ENCODE measurements at places on chromosomes 13 and 19.

- DNase-seq: no peak
Measured at GRCh38 chr13:37640499-37640898, 41.9 kb upstream of the POSTN start.

- peak; percentile 85 for DNase-seq
Measured at GRCh38 chr13:102800145-102801041, 1.5 kb downstream of the BIVM start.

DNA sequence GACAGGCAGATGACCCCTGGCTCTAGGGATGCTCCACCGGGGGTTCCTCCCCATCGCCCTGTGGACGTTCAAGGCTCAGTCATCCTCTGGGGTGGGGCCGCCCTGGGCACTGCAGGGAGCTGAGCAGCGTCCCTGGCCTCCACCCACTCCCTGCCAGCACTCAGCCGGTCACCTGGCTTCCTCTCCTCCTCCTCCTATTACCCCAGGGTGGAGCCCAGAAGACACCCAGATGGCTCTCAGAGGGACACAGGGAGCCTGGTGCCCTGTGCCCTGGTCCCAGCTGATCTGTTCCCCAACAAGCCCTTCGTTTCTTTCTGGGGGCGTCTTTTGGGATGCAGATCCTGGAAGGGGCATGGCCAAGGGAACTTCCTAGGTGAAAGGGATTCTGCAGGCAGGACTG is 3.7 kb upstream of the MKNK2 start:
- no peak for DNase-seq

GRCh38 chr13:93355094-93355493 is 128.5 kb downstream of the GPC6 start:
- no peak for DNase-seq

DNA sequence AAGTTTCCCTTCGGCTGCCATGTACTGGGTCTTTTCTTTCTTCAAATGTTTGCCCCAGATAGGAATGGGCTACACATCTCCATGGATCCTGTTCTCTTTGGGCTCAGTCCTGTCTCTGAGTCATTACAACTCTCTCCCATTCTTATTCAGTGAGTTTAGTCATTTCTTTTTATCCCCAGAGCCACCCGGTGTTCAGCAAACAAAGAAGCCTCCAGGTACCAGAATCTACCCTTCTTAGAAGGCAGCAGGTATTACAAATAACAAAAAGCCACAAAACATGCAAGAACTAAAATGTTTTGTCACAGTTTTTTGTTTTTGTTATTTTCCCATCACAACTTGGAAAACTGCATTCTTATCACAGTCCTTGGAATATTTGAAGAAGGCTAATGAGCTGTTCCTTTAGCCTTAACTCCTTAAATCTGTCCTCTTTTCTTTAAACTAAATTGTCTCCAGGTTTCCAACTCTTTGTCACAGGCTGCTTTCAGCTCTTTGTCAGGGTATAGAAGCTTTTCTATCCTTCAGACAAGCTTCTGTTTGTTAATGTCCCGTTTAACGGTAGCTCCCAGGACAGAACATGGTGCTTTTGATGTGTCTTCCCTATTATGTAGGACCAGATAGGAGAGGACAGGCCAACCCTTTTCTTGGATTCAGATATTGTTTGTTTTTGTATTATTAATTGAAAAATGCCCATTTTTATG is 215.5 kb upstream of the HTR2A start:
- DNase-seq: no peak

DNA sequence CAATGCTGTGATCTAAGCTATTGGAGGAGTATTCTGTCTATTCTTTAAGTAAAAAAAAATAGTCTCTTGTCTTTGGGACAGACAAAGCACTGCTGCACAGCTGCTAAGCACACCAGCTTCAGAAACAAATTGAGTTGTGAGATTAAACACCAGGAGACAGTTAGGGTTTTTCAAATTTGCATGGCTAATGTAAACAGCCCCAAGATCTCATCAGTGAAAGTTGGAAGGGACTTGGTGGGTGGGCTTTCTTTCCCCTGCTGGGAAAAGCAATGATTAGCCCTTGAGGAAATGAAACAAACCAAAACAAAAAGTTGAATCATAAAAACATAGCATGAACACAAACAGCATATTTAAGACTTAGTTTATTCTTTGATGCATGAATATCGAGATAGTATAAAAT is 143.6 kb upstream of the SLITRK1 start:
- DNase-seq: no peak

Measured in stimulated activated CD4-positive, alpha-beta T cell treated with anti-CD3 and anti-CD28 coated beads, Interleukin-4, amount 100 ng/mL, for 24 hours (primary cell).